Endothelial cell (in vitro differentiated cells): ENCODE measurements at places on chromosomes 4 and X.

- DNase-seq, result no peak
Observed at GRCh38 chr4:114907568-114907967, 205.9 kb downstream of the NDST4 start.

- no peak for DNase-seq
Observed at GRCh38 chrX:43643201-43643600, 12.9 kb upstream of the MAOA start.

- no peak for DNase-seq
Observed at GRCh38 chr4:137794764-137795254, 262.5 kb upstream of the PCDH18 start.

GRCh38 chr4:113637823-113638561 is 123.5 kb downstream of the CAMK2D start:
- DNase-seq, result no peak

GRCh38 chr4:70844180-70844579 is 4.5 kb upstream of the GRSF1 start:
- no peak for DNase-seq

GRCh38 chr4:2126309-2127043 is 67.3 kb downstream of the NAT8L start:
- DNase-seq, result no peak

GRCh38 chr4:174521800-174522182 is 497 bp downstream of the HPGD start:
- DNase-seq, result peak; percentile 7

- no peak for DNase-seq
Observed at GRCh38 chr4:164483711-164484110, 270.2 kb upstream of the SMIM31 start.

DNA sequence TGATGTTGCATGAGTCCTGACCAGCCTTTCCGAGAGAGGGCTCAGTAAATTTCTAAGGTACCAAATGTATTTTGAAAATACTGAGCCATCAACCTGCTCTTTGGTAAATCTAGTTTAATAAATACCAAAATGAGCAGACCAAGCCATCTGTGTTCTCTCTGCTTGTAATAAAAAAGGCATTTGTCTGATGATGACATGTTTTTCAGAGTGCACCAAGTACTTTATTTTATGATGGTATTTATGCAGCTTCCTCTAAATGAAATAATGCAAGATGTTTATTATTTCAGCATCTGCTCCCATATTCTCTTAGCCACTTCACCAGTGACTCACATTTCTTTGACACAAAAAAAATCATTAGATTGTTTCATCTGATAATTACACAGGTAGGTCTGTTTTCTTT is 700.5 kb downstream of the TRIML1 start:
- no peak for DNase-seq

- no peak for DNase-seq
Observed at GRCh38 chr4:616911-617643, 8.3 kb upstream of the PDE6B start.

DNA sequence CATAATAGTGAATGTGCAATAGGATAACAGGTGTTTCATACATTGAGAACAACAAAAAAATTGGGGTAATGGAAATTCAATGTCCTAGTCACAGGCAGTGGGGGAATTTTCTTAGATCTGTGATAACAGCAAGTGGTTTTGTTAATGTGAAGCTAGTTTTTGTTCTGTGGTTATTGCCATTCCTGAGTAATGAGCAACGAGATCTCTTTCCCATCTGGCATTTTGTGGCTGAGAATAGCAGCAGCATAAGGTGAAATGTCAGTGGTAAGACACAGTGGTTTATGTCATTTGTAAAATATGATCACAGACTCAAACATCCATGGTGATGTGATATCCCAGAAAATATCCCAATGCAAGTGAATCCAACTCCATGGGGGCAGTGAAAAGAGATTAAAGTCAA is 497.5 kb downstream of the KCNIP4 start:
- no peak for DNase-seq

- DNase-seq, result peak; percentile 11
Observed at GRCh38 chrX:100615005-100615404, 21.6 kb downstream of the TSPAN6 start.

DNA sequence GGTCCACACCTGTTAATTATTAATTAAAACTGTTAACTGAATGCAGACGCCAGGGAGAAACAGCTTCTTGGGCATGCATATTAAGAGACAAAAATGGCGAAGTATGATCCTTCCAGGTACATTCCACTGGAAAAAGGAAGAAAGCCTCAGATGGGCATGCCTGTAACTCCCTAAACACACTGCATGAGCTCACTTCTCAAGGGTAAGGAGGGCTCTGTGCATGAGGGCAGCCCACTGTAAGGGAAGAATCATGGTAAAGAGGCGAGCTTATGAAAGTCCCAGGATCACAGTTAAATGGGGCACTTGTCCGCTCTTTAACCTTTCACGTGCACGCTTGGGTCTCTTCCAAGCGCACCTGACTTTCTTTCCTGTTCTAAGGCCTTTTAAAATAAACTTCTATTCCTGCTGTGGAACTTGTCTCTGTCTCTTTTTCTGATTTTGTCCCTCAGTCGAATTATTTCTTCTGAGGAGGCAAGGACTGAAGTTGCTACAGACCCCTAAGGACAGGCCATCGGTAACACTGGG is 321.7 kb downstream of the PPP1R2C start:
- DNase-seq, result no peak

- DNase-seq, result no peak
Observed at GRCh38 chr4:110008540-110008939, 95.9 kb downstream of the EGF start.

- DNase-seq, result peak; percentile 36
Observed at GRCh38 chrX:53445977-53446376, 11.8 kb upstream of the HSD17B10 start.

DNA sequence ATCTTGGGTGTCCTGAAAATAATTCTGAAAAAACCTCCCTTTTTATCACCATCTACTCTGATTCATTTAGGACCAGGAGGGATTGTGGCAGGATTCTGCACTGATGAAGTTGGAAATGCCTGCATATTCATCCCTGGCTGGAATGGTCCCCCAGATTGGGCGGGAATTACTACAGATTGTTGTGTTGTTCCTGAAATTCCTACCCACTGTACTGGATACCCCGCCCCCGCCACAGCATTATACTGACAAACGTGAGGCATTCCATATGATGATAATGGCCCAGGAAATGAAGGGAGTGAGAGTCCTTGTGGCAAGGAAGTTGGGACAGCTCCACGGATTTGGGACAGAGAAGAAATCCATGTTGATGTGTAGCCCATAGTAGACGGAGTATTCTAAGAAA is 15.2 kb upstream of the FAM120C start:
- no peak for DNase-seq

DNA sequence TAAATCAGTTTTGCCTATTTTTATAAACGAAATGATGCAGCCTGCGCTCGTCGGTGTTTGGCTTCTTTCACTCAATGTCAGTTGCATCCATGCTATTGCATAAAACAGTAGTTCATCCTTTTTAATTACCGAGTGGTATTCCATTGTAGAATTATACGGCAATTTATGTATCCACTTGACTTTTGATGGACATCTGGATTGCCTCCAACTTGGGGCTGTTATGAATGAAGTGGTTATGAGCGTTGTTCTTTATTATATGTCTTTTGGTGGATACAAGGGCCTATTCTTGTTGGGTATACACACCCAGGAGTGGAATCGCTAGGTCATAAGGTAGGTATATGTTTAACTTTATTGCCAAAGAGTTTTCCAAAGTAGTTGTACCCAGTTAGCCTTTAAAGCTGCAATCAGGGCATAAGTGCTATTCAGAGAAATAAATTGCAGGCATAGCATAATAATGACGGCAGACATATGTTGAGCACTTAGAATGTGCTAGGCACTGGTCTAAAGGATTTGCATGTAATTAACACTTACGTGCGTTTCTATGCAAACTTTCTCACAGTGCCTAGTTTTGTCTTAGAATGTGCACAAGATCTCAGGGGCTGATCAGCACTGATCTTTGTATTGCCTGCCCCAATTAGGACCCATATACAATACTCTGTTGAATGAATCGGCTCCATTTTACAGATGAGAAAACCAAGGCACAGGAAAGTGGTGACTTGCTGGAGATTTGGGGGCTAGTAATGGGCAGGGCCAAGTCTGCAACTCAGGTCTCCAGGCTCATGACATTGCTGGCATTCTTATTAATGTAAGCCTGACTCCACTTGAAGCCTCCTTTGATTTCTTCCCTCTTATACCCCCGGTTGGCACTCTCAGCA is 407.0 kb downstream of the BCOR start:
- DNase-seq, result no peak

- DNase-seq, result no peak
Observed at GRCh38 chr4:125464146-125464545, 149.4 kb downstream of the FAT4 start.

GRCh38 chrX:9148615-9149399 is 114.9 kb upstream of the FAM9B start:
- DNase-seq, result no peak

GRCh38 chr4:146342600-146343192 is 128.4 kb downstream of the REELD1 start:
- DNase-seq, result peak; percentile 11

- no peak for DNase-seq
Observed at GRCh38 chrX:136733613-136734012, 47.1 kb downstream of the ARHGEF6 start.

GRCh38 chr4:89109841-89110540 is 1.3 kb upstream of the TIGD2 start:
- peak; percentile 18 for DNase-seq

- peak; percentile 35 for DNase-seq
Observed at GRCh38 chr4:143482840-143483239, 30.7 kb upstream of the SMARCA5 start.

DNA sequence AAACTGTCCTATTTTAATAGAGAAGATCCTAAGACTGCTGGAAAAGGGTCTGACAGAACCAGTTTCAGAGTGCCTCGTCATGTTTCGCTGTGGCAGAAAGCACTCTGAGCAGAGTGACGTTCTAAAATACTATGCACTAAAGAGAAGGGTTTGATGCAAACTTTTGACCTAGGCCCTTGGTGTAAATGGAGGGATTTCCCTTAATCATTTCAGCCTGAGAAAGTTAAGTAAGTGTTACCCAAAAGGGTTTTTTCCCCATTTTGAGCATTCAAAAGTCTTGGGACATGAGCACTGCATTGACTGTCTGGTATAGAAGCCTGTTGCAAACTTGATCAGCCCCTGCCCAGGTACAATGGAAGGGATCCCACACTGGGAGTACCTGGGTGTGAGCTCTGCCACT is 157.5 kb upstream of the ATOH1 start:
- DNase-seq, result no peak

DNA sequence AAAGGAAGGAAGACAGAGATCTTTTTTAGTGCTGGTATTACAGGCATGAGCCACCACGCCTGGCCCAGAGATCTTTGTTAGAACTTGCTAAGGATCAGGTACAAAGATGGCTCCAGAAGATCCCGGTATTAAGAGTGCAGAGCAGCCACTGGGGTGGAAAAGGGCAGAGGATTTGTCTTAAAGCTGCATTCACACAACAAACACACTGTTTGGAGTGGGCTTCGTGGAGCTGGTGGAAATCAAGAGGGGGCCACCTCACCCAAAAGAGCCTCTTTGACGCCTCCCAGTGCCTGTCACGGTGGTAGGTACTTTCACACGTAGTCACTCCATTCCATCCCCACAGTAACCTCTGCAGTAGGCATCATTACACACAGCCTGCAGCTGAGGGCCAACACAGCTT is 13.3 kb downstream of the HELT start:
- DNase-seq, result no peak

DNA sequence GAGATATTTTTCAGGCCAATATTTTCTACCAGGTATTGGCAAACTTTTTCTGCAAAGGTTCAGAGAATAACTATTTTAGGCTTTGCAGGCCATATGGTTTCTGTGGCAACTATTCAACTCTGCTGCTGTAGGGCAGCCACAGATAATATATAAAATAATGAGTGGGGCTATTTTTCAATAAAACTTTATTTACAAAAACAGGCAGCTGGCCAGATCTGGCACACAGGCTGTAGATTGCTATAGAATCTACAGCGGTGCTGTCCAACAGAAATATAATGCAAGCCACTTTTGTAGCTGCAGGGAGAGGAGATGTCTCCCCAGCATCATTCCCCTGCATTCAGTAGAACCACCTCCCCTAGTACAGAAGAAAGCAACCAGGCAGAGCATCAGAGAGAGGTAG is 97.6 kb upstream of the BCOR start:
- DNase-seq, result no peak

GRCh38 chrX:74902806-74903205 is 22.4 kb downstream of the NEXMIF start:
- no peak for DNase-seq

DNA sequence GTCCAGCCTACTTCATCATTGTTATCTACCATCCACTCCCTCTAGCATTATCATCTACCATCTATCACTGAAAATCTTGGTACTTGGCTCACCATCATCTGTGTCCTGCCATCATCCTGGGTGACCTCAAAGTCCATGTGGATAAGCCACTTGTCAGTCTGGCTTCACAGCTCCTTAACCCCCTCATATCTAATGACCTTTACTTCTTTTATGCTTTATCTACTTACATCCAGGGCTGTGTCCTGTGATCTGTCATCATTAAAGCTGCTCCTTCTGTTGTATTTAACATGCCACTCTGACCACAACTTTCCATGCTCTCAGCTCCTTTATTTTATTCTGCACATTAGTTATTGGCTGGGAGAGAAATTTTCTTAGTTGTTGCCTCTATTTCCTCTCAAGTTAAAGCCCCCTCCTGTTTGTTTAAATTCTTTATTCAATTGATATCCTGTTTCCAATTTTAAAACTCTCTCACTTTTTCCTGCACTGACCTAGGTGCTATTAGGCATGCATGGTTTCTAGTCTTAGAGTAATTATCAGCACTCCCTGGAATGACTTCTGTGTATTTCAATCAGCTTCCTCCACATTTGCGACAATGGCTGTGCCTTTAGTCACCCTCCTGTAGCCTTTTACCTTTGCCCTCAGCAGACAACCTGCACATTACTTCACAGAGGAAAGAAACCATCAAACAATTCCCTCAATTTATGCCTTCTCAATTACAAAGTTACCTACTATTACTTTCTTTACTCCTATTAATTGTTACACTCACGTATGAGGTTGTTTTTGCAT is 8.1 kb upstream of the FABP2 start:
- no peak for DNase-seq

GRCh38 chrX:39929379-39930025 is 168.3 kb downstream of the BCOR start:
- DNase-seq, result no peak

DNA sequence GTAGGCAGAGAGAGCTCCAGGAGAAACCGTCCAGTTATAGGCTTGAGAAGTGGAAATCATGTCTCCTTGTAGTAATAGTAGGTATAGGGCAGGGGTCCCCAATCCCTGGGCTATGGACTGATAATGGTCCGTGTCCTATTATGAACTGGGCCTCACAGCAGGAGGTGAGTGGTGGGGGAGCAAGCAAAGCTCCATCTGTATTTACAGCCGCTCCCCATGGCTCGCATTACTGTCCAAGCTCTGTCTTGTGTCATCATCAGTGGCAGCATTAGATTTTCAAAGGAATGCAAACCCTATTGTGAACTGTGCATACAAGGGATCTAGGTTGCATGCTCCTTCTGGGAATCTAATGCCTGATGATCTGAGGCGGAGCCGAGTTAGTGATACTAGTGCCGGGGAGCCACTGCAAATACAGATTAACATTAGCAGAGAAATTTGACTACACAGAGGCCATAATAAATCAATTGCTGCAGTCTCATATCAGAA is 67.6 kb downstream of the MRPL1 start:
- DNase-seq, result no peak

GRCh38 chr4:7867701-7868435 is 71.8 kb downstream of the AFAP1 start:
- DNase-seq, result no peak
